ENCODE measurements at places on chromosomes 3 and 15.

DNA sequence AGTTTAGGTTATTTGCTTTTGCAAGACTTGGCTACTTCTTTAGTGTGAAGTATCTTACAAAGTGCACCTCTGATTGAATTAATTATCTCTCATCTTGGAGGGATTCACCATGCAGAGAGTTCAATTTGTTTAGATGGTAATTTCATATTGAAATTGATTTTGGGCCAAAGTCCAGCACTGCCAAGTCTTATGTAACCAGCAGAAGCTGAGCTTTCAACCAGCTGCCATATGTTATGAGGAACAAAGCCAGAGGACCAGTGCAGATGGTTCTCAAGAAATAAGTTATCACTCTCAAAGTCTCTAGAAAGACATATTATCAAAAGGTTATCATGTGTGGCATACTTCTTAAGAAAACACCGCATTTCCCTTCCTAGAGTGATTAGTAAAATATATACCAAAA is 29.0 kb downstream of the ABHD6 start:
- no peak for DNase-seq

- no peak for DNase-seq
These were observed at the start of gene HRH1 for GRCh38 chr3:11154036-11154952. TSS of gene HRH1 (plus strand) at chr3:11154493. CDS start at chr3:11259038, 104,545 bp downstream.

GRCh38 chr3:71168121-71168721 is 415.3 kb downstream of the FOXP1 start:
- no peak for DNase-seq

GRCh38 chr3:156358232-156358631 is 196.7 kb downstream of the SSR3 start:
- no peak for DNase-seq

DNA sequence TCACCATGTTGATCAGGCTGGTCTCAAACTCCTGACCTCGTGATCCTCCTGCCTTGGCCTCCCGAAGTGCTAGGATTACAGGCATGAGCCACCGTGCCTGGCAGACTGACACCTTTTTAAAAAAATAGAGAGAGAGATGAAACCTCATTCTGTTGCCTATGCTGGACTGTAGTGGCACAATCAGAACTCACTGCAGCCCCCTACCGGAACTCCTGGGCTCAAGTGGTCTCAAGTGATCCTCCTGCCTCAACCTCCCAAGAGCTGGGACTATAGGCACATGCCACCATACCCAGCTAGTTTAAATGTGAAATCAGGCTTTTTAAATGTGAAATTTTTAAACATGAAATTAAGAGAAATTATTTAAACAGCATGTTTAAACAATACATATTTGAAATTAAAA is 265.2 kb upstream of the UBE2E1 start:
- DNase-seq: no peak

DNA sequence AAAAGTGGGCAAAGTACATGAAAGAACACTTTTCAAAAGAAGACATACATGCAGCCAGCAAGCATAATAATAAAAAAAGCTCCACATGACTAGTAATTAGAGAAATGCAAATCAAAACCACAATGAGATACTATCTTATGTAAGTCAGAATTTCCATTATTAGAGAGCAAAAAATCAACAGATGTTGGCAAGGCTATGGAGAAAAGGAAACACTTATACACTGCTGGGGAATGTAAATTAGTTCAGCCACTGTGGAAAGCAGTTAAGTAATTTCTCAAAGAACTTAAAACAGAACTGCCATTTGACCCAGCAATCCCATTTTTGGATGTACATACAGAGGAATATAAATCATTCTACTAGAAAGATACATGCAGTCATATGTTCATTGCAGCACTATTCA is 360.7 kb downstream of the NSUN3 start:
- no peak for DNase-seq

DNA sequence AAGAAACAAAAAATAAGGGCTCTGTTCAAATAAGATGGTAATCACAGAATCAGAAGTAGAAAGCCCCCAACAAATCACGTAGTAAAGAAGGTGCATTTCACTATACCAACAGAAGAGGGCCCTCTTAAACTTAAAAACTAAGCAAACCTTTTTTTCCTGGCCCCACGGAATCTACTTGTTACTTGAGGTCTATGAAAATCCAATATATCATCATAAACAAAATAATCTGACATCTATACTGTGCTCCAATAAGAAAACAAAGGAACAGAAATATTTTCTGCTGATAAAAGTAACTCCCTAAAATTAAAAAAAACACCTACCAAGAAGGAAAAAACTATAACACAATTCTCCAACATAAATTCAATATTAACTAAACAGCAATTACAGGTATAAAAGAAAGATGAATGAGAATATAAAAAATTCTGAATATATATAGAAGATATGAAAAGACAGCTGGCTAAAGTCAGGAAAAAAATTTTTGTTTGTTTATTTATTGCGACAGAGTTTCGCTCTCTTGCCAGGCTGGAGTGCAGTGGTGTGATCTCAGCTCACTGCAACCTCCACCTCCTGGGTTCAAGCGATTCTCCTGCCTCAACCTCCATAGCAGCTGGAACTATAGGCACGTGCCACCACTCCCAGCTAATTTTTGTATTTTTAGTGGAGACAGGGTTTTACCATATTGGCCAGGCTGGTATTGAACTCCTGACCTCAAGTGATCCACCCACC is 81.8 kb downstream of the CLASP2 start:
- peak; percentile 64 for DNase-seq

- no peak for DNase-seq
These were observed 59.6 kb downstream of the CD200R1L start for GRCh38 chr3:112786881-112787579.

DNA sequence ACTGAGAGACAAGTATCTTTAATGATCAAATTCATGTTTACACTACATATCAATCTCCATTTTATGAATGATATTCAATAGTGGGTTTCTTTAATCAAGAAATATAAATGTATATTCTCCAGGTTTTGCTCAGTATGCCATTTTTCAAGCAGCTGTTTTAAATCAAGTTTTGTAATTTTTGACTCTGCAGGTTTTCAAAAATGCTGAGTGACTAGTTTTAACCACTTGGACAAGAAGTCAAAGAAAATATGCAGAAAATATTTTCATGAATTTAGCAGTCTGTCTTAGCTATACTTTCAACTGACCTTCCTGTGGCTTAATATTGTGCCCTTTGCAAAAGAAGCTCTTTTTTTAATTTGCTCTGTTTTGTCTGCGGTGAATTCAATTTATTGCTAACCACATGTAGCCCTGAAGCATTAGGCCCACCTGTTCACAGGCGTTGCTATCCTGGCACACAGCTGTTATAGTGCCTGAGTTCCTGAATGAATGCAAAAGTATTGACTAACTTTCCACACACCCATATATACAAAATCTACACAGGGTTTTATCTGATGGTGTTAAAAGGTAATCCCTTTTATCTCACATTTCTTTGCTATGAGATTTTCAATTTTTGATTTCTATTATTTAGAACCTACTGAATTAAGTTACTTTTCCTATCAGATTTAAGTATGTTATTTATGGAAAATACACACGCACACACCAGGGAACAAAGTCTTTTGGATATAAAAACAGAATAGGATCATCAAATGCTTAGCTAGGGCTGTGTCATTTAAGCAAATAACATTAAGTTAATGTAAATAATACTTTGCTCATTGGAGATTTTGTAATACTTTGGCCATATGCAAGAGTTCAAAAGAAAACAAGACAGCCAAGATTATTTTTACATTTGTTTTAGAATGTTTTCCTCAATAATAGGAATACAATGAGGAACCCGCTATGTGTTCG is 1166.1 kb upstream of the GBE1 start:
- no peak for DNase-seq

- DNase-seq: peak; percentile 48
These were observed 280.8 kb upstream of the UBE2E2 start for GRCh38 chr3:22922317-22922716.

GRCh38 chr3:31265646-31266428 is 266.9 kb upstream of the STT3B start:
- no peak for DNase-seq

- peak; percentile 41 for DNase-seq
These were observed 26.7 kb downstream of the CLK3 start for GRCh38 chr15:74642348-74642733.

GRCh38 chr15:72998681-72999466 is 53.4 kb upstream of the NEO1 start:
- DNase-seq: no peak

GRCh38 chr15:78087951-78088772 is 4.2 kb upstream of the SH2D7 start:
- no peak for DNase-seq

- DNase-seq: no peak
These were observed 50.4 kb upstream of the CMSS1 start for GRCh38 chr3:99767291-99767690.

DNA sequence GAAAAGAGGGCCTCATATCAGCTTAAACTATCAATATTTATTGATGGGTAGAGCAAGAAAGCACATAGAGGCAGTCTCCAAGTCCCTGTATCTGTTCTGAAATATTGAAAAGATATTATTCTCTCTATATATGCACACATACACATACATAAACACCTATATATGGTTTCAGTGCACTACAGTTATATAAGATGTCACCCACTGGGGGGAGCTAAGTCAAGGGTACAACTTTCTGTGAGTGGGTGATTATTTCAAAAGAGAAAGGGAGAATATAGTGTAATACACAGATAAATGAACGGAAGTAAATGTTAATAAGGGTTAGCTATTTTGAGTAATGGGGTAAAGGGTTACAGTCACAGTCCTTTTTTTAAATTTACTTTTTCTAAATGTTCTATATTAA is 8.8 kb downstream of the SNTN start:
- no peak for DNase-seq

- DNase-seq: no peak
These were observed 38.6 kb upstream of the PLXNA1 start for GRCh38 chr3:126944089-126944965.

GRCh38 chr3:48692551-48692950 is 6.8 kb upstream of the NCKIPSD start:
- no peak for DNase-seq

DNA sequence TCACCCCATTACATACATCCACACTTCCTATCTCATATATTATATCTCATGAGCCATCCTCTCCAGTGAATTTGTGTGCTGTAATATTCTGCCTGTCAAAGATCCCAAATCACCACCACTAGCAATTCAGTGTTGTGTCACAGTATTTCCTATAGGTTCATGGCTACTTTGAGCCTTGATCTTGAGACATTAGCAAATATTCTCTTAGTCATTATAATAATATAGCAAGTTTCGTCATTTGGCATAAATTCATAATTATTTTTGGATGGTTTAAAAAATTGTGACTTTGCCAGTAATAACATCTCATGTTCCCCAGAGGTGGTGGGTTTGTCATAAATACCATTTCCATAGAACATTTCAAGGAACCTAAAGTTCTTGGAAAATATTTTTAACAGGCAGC is 47.7 kb downstream of the CMSS1 start:
- no peak for DNase-seq

DNA sequence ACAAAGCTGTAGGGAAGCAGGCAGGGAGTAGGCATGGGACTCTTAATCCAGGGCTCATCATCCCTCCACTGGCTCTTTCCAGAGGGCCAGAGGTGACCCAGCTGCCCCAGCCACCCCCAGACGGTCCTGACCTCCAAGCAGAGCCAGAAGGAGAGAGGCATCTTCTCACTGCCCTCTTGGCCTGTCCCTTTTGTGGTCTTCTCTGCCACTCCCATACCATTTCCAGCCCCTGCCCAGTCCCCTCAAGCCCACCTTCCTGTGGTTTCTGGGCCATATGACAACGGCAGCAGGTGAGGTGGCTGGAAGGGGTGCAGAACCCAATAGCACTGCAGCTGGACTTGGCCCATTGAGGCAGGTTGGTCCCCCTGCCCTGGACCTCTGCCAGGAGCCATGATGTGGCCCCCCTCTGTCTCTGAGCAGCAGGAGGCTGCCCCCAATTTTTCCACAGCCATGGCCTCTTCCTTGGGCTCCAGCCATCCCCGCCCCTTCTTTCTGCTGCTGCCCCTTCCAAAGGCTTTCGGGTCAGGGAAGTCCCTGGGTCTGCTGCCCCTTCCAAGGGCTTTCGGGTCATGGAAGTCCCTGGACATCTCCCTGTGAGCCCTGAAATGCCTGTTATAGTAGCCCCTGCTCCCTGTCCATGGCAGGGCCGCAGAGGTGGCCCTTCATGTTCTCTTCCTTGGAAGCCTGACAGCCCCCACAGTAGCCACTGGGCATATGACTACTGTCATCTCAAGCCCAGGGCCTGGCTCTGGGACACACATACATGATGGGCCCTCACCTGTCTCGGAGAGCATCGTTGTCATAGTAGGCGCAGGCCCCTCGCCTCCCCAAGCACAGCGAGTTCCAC is 39.5 kb upstream of the RAB6B start:
- no peak for DNase-seq

DNA sequence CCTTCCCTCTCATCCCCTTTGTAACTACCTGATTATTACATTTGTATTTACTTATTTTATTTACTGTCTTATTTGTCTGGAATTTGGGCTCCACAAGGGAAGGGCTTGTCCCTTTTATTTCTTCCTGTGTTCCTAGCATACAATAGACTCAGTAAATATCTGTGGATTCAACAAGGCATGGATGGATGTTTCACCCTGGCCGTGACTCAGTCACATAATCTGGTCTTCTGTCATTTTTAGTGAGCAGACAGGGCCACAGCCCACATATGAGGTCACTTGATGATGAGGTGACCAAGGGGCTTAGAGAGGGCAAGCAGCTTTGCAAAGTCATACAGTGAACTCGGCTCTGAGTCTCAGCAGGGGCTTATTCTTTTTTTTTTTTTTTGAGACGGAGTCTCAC is 7.8 kb upstream of the DAG1 start:
- DNase-seq: peak; percentile 93

DNA sequence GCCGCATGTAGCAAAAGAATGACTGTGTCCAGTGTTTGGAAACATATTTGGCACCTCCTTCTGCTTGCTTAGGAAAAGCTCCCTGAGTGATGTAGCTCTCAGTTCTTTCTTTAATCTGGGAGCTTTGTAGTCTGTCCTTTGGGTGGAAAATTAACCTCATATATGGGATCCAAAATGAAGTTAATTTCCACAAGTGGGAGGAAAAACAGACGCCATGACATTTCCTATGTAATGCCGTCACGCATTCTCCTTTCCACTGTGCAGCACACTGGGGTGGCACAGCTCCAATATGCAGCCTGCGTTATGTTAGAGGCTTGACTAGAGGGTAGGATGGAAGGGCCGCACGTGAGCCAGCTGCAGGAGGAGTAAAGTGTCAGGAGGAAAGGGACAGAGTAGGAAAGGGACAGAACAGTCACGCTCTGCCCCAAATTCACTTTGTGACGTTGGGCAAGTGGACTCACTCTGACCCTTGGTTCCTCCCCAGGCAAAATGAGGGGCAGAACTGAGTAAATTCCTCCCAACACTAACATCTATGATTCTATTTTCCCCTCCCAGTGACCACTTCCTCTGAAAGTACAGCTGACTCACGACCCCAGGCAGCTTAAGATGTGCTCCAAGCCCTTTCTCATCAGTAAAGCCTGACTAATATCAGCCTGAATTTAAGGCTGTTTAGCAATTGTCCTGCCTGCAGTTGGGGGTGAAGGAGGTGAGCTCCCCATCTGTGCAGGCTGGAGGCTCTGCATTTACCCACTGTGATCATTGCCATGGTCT is 176.5 kb upstream of the PFN2 start:
- DNase-seq: no peak

GRCh38 chr3:42752441-42752840 is 20.6 kb downstream of the CCDC13 start:
- no peak for DNase-seq

GRCh38 chr3:11078826-11079515 is 75.3 kb upstream of the HRH1 start:
- no peak for DNase-seq

- DNase-seq: no peak
These were observed 37.9 kb downstream of the CPA3 start for GRCh38 chr3:148903022-148903442.

- peak; percentile 72 for DNase-seq
These were observed 2.5 kb downstream of the EFCC1 start for GRCh38 chr3:129003578-129004112.

Measured in trophoblast cell (in vitro differentiated cells and primary cell).